ENCODE measurements at places on chromosomes 2 and 18.

- DNase-seq: no peak
Measured at GRCh38 chr2:78941751-78942150, 83.8 kb upstream of the REG3G start.

DNA sequence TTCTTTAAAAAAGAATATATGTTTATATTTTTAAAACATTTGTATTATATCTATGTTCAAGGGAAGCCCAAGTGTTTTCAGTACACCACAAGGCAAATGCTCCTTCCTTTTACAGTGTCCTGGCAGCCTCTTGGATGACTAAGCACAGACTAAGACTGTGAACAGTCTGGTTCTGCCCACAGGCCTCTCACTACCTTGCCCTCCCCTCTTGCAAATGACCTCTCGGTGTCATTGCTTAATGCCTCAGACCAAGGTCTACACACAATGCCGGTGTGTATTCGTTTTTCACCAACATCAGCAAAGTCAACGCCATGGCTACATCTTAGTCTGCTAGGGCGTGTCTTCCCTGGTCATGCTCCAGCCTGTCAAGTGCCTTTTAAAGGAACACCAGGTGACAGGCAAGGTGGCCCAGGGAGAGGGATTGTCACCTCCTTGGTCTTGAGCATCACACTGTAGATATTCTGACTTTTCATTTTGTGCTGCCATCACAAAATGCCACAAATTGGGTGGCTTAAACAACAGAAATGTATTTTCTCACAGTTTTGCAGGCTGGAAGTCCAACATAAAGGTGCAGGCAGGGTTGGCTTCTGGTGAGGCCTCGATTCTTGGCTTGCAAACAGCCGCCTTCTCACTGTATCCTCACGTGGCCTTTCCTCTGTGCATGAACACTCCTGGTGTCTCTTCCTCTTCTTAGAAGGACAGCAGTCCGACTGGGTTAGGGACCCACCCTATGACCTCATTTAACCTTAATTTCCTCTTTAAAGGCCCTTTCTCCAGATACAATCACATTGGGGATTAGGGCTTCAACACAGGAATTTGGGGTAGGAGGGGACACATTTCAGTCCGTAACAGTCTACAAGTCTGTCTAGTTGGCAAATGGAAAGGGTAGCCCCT lies 266.5 kb downstream of the KLHL29 start:
- no peak for DNase-seq

DNA sequence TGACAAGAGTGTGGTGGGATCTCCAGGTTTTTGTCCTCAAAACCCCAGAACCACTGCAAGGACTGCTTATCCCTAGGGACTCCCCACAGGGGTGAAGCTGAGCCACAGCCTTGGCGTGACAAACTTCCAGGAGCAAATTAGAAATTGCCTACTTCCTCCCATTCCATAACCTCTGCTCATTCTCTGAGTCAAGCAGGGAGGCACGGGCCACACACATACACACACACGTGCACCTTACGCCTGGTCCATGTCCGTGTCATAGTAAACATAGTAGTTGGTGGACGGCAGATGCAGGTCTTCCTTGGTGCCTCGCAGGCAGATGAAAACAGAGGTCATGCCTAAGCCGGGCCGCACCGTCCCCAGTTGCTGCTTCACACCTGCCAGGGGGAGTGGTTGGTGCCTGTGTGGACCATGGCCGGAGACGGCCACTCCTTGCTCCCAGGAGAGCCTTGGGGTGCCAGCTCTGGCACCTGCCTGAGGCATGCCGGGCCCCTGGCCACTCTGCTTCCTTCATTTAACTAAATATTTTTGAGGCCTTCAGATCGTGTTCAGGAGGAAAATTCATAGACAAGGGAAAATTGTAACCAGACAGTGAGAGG lies 9.9 kb downstream of the RETSAT start:
- no peak for DNase-seq

DNA sequence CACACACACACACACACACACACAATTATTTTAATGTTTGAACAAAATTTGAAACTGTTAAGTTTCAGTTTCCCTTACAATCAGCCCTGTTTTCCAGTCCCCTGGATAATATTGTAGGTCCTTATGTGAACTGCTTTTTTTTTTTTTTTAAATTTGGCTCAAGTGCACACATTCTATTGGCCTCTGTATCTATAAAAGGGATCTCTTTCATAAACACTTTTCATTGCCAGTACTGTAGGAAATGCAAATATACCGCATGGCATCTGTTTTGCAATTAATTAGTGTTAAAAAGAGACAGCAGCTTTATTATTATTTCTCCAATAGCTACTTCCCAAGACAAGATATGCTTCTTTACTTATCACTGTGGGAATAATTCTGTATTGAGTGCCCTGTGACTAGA lies 738.7 kb downstream of the EPHA4 start:
- no peak for DNase-seq

- no peak for DNase-seq
Measured at GRCh38 chr2:157443795-157444640, at the start of gene CYTIP. Gene CYTIP (minus strand): TSS chr2:157444089. CDS start chr2:157444020, 69 bp downstream.

- no peak for DNase-seq
Measured at GRCh38 chr18:55013685-55014084, 54.4 kb upstream of the CCDC68 start.

DNA sequence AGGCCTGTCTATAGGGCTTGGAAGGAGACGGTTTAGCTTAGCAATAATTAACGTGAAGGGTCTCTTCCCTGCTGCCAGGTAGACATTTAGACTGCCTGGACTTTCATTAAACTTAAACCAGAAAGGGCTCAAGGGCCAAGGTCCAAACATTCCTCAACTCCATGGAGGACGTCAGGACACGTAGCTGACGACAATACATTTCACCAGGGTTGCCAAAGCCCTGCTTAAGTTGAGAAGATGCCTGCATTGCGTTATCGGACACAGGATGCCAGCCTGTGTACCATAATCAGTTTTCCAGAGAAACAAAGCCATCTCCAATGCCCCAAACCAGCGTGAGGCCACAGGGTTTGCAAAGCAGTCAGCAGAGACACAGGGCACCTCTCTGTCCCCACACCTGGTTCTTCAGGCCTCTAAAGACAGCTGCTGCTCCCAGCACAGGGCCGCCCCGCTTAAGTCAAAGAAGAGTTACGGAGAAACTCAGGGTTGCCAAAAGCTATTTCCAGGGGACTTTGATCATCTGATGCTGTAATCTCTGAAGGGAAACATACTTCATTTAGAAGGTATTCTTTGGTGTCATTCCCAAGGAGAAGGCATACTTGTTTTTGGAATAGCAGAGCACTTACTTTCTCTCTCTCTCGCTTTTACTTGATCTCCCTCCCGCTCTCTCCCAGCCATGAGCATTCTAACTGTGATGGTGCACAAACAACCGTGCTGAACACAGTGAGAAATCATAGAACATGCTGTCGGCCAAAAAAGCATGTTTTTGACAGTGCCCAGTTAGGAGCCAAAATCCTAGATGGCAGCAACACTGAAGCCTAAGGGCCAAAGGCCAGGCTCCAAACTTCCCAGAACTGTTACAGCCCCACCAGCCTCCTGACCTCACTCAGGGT lies 46.0 kb downstream of the TTC32 start:
- no peak for DNase-seq

GRCh38 chr2:240431661-240432424 lies 3.6 kb upstream of the GPC1 start:
- DNase-seq: no peak

DNA sequence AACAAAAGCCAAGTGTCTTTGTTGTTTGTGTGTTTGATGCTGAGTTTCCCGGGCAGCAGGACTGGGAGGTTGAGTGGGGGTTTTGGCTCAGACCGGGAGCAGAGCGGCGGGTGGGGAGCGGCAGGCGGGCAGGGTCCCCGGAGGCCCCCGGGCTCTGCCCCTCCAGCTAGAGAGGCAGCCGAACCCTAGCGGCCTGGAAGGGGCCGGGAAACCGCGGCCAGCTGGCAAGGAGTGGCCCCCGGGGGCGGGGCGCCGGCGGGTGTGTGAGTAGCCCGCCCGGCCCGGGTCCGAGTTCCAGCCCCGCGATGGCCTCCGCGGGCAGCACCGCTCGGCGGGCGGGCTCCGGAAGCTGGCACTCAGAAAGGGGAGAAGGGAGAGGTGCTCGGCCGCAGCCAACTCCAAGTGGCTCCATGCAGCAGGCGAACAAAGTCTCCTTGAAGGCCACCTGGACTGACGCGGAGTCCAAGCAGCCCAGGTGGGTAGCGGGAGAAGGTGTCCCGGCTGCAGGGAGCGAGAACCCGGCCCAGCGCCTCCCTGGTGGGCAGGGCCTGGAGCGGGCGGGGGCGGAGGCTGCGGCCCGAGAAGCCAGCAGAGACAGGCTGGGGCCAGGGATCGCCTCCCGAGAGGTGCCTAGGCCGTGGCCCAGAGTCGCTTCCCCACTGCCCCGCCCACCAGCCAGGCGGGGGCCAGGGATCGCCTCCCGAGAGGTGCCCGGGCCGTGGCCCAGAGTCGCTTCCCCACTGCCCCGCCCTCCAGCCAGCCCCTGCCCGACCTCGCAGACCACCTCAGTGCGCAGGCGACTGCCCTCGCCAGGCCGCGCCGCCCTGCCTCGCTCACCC lies at the start of gene ANKRD53:
Gene ANKRD53, plus strand, starts transcription at position 290 of the 839 bp plus-strand sequence. Its CDS starts 16 bp downstream, at position 306.
- DNase-seq: no peak

GRCh38 chr2:104919127-104919526 lies 65.2 kb downstream of the POU3F3 start:
- DNase-seq: no peak

DNA sequence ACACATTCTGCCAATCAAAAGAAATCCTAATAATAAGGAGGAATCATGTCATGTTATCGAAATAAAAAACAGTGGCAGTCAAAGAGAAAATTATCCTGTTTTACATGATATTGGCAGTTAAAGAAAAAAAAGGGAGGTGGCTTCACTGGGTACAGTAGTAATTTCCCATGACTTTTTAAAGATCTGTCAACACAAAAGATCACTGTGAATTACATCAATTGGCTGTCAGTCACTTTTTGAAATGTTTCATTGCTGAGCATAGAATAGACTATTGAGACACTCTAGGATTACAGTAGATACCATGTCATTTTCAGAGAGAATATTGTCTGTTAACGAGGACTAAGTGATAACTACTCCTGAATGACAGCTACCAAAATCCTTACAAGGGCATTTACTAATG lies 335.7 kb upstream of the CYP26B1 start:
- DNase-seq: no peak

DNA sequence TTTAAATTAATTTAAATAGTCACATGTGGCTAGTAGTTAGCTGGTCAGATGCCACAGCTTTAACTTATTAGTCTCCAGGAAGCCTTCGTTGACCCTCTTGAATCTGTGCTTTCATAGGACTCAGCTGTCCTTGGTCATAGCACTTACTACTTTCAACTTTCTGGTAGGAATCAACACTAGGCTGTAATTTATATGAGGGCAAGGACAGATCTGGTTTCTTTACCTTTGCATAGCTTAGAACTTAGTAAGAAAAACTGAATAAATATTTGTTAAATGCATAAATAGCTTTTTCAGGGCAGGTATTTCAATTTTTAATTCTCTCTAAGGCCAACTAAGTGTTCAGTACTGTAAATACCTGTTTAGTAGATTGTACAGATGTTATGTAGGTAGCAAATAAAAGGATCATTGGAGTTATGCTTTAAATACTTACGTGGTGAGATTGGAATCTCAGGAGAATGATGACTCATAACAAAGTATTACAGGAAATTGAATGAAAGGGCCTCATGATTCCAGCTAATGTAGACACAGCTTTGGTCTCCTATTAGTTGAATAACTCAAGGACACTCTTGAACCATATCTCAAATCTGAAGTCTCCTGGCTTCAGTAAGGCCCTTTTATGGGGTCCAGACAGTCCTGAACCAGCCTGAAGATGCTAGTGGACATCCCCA lies 2.6 kb downstream of the CLIP4 start:
- DNase-seq: no peak

DNA sequence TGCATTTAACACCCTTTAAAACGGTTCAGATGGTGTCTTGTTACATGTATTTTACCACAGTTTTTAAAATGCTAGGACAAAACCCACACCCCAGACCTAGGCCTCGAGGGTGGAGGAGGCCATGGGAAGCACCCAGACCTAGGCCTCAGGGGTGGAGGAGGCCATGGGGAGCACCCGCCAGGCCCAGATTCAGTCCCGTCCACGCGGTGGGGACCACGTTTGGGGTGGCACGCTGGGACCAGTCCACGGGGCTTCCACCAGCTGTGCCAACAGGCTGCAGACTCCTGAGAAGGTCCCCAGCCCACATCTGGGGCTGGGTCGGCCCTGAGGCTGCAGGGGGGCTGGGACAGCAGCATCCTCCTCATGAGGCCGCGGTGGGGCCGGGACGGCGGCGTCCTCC lies 63.4 kb downstream of the SLC66A2 start:
- no peak for DNase-seq

GRCh38 chr2:24771061-24771460 lies 22.1 kb downstream of the PTRHD1 start:
- no peak for DNase-seq

DNA sequence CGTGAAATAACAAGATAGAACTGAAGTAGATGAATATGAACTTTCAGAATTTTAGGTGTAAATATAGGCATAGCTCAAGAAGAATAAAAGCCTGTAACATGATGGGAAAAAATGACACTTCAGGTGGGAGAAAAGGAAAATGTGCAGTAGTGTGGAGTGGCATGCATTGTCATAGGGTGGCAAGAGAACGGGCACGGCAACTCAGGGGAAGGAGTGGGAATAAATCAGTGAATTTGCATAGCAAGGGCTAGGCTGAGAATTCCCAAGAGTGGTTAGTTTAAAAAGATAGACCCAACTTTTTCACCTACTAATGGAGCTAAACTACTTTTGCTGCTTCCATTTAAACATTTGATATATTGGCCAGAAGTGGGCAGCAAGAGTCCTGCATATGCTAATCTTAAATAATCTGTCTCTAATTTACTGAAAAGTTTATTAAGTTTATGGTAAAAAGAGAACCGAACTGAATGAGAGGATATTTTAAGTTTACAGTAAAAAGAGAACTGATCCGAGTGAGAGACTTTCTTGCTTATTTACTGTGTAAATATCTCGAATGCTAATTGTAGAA lies 228.1 kb downstream of the CTNNA2 start:
- DNase-seq: peak; percentile 15

- no peak for DNase-seq
Measured at GRCh38 chr2:218074031-218074430, 5.0 kb downstream of the RUFY4 start.

GRCh38 chr2:24459224-24460161 lies 31.6 kb upstream of the NCOA1 start:
- no peak for DNase-seq
